ENCODE measurements at places on chromosomes 3 and 15.
A peak's percentile ranks its signal among the peaks of the same experiment; 100 is the strongest.

- DNase-seq = peak; percentile 29
These were observed 228.9 kb downstream of the CD47 start for GRCh38 chr3:107861904-107862303.

DNA sequence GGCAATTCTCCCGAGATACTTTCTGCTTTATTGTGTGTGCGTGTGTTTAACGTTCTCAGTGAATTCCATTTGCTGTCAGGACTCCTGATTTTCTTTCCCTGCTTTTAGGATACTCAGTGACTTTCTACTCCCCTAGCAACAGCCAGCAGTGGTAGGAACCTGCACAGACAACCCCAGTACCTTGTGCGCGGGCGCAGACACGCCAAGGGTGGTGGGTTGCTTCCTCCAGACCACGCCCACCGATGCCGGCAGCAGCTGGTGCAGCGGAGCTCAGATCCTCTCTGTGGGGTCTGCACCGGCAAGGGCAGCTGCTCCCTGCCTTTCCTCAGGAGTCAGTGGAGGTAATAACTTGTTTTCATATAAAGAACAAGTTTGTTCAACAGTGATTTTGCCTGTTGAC, 225.1 kb upstream of the NDN start:
- no peak for DNase-seq

GRCh38 chr3:186845756-186846155, 3.2 kb downstream of the ADIPOQ start:
- no peak for DNase-seq

DNA sequence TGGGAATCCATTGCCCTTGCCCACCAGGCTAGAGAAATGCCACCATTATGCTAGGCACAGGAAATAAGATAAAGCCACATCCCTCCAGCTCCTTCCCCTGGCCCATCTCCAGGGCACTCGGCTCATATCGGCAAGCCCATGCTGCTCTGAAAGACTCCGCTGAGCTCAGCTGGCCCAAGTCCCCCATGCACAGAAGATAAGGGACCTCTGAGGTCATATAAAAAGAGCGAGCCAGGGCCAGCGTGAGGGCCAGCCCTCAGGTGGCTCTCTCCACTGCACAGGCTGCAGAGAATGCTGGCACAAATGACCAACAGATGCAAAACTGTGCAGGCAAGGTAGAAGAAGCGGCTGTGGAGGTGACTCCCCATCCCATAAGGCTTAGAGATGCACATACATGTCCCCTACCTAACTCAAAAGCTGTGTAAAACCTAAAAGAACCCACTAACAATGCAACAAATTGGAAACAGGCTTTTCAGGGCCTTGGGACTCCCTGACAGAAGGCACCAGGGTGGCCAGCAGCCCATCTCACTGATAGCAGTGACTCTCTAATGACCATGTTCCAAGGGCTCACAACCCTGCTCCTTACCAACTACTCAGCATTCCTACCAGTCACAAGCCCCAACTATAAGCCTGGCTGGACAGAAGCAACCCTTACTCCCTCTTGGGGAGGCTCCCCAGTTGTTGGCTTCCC, 3.0 kb downstream of the RAB6B start:
- DNase-seq = no peak

- DNase-seq = no peak
These were observed 144.2 kb downstream of the RYR3 start for GRCh38 chr15:33454996-33455395.

GRCh38 chr15:74762791-74763150, 14.1 kb downstream of the CYP1A2 start:
- no peak for DNase-seq

GRCh38 chr3:147007736-147008245, 398.6 kb downstream of the ZIC4 start:
- no peak for DNase-seq

DNA sequence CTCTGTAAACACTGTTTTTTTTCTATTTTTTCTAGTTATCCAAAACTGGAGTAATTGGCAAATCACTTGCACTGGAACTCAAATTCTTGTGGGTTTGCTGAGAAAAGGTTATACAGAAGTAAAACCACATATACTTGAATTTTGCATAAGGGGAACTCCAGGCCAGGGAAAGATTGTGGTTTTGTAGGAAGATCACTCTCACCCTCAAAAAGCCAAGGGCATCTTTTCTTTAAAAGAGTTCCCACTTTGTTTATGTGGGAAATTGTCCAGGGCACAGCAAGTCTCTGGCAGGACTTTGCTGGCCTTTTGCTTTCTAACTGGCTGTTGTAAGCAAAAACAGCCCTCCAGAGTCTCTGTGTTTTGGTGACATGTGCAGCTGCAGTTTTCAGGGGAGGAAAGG, 340.3 kb upstream of the RBMS3 start:
- DNase-seq = no peak

GRCh38 chr3:156602424-156602823, 47.5 kb upstream of the SSR3 start:
- DNase-seq = no peak

- DNase-seq = no peak
These were observed 529.8 kb downstream of the DIPK2A start for GRCh38 chr3:144501467-144501866.

GRCh38 chr15:82539691-82540054, 584 bp downstream of the RPS17 start:
- DNase-seq = no peak
